ENCODE measurements at places on chromosomes 12 and 14. TPM values are rescaled to one million over a fixed set of nuclear protein-coding genes. Genes with fewer than 3 reads are reported as not detected.

The GPX2 gene
- total RNA-seq, result not detected

The KRT2 gene
- total RNA-seq, result not detected

The PLEKHD1 gene
- 0.11 TPM for total RNA-seq

The MIPOL1 gene
- 0.67 TPM for total RNA-seq

The PRB3 gene
- total RNA-seq, result not detected

The RNF212B gene
- not detected for total RNA-seq

Data from activated T-helper 17 cell treated with anti-CD3 and anti-CD28 coated beads, Interleukin-2, amount 50 U/mL, for 72 hours (primary cell).